ENCODE measurements at places on chromosomes 1 and 21. TPM values are rescaled to one million over a fixed set of nuclear protein-coding genes. Genes with fewer than 3 reads are reported as not detected.

NTMT2 gene
- not detected for polyA plus RNA-seq

TCHHL1 gene
- polyA plus RNA-seq, result not detected

CFHR2 gene
- not detected for polyA plus RNA-seq

BACE2 gene
- polyA plus RNA-seq, result 0.52 TPM

UTS2 gene
- 1.1 TPM for polyA plus RNA-seq

DRAXIN gene
- polyA plus RNA-seq, result 0.07 TPM

SLFNL1 gene
- polyA plus RNA-seq, result 0.77 TPM

LEPR gene
- polyA plus RNA-seq, result 3.0 TPM

OLIG1 gene
- not detected for polyA plus RNA-seq

RCSD1 gene
- 163 TPM for polyA plus RNA-seq

AKR7A3 gene
- polyA plus RNA-seq, result not detected

CSDE1 gene
- polyA plus RNA-seq, result 391 TPM

FCGR2B gene
- polyA plus RNA-seq, result 2.1 TPM

KCNE2 gene
- polyA plus RNA-seq, result 0.63 TPM

FAM131C gene
- not detected for polyA plus RNA-seq

MYOM3 gene
- not detected for polyA plus RNA-seq

TMPRSS15 gene
- not detected for polyA plus RNA-seq

PTPRU gene
- polyA plus RNA-seq, result not detected

PIAS3 gene
- polyA plus RNA-seq, result 8.8 TPM

DPT gene
- not detected for polyA plus RNA-seq

APOBEC4 gene
- polyA plus RNA-seq, result not detected

GNB1 gene
- 70.9 TPM for polyA plus RNA-seq

LCE1E gene
- polyA plus RNA-seq, result not detected

CBR3 gene
- polyA plus RNA-seq, result 24.9 TPM

MIS18A gene
- 10.8 TPM for polyA plus RNA-seq

APCS gene
- not detected for polyA plus RNA-seq

MSH4 gene
- not detected for polyA plus RNA-seq

DUSP23 gene
- polyA plus RNA-seq, result 44.8 TPM

VSIG8 gene
- polyA plus RNA-seq, result not detected

ACTA1 gene
- polyA plus RNA-seq, result not detected

STPG1 gene
- 3.5 TPM for polyA plus RNA-seq

OLFML2B gene
- polyA plus RNA-seq, result not detected

LRIF1 gene
- polyA plus RNA-seq, result 20.3 TPM

ATP1A4 gene
- not detected for polyA plus RNA-seq

OR2M3 gene
- not detected for polyA plus RNA-seq

BLZF1 gene
- 11.5 TPM for polyA plus RNA-seq

TPTE gene
- not detected for polyA plus RNA-seq

OR2T35 gene
- polyA plus RNA-seq, result not detected

C1QA gene
- polyA plus RNA-seq, result not detected

EDN2 gene
- not detected for polyA plus RNA-seq

UBASH3A gene
- polyA plus RNA-seq, result 43.1 TPM

SPRR5 gene
- polyA plus RNA-seq, result not detected

CYP4Z1 gene
- polyA plus RNA-seq, result not detected

CELA2A gene
- not detected for polyA plus RNA-seq

TIE1 gene
- polyA plus RNA-seq, result not detected

HES3 gene
- polyA plus RNA-seq, result not detected

KRTAP21-2 gene
- not detected for polyA plus RNA-seq

PDZK1 gene
- 0.45 TPM for polyA plus RNA-seq

ST6GALNAC3 gene
- not detected for polyA plus RNA-seq

CSRP1 gene
- 74.6 TPM for polyA plus RNA-seq

FCRLB gene
- polyA plus RNA-seq, result 1.0 TPM

CSF3R gene
- polyA plus RNA-seq, result not detected

LCE3D gene
- polyA plus RNA-seq, result not detected

LRRC41 gene
- polyA plus RNA-seq, result 47.8 TPM

DCDC2B gene
- polyA plus RNA-seq, result not detected

EPS8L3 gene
- not detected for polyA plus RNA-seq

All from CD4-positive, alpha-beta memory T cell (primary cell).